ENCODE measurements at places on chromosomes 11 and 22.

GRCh38 chr22:37601540-37602442 lies 6.8 kb upstream of the GGA1 start:
- no peak for DNase-seq

GRCh38 chr11:120254788-120255518 lies 15.0 kb downstream of the POU2F3 start:
- DNase-seq = no peak

- DNase-seq = no peak
Measured at GRCh38 chr11:61542705-61543104, 34.2 kb downstream of the LRRC10B start.

GRCh38 chr11:128607819-128608218 lies 20.5 kb upstream of the ETS1 start:
- no peak for DNase-seq

- DNase-seq = peak; percentile 37
Measured at GRCh38 chr11:63879598-63880402, 37.2 kb downstream of the RCOR2 start.

DNA sequence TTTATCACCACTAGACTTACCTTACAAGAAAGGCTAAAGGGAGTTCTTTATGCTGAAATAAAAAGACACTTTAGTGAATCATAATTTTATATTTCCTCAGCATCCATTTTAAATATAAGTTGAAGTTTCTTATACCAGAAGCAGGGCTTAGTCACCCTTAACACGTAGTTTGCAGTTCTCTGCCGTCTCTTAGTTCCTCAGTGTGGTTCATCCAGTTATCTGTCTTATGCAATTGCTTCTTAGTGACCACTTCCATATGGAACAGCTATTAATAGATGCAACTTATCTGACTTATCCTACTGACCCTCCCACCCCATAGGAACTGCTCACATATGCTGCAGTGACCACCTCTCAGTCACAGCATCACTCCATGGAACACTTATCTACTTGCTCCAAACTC lies 11.7 kb upstream of the SLC36A4 start:
- DNase-seq = no peak

DNA sequence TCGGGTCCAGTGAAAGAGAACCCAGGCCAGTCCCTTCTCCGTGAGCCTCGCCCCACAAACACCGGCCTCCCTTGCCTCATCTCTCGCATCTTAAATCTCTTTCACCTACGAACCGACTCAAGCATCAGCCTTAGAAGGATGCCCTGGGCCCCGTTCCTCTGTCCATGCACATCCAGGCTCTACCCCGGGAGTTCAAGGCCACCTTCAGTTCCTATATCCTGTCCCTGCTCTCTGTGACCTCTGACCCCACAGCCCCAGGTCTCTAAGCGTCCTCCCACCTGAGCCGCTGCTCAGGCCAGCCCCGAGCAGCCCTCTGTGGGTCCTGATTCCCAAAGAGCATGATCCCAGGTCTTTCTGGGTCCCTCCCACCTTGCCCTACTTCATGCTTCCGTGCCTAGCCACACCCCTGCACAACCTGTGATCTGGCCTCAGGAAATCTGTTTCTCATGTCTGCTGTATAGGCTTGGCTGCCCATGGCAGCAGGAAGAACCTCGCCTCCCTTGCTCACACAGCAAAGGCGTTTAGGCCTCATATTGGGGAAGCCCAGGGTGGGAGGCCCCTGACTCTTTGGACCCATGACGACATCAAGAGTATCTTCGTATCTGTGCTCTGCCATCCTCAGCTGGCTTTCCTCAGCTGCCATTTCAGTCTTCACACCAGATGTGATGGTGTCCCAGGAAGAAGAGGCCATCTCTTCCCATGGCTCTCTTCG lies 77.5 kb upstream of the SEPTIN5 start:
- DNase-seq = no peak

DNA sequence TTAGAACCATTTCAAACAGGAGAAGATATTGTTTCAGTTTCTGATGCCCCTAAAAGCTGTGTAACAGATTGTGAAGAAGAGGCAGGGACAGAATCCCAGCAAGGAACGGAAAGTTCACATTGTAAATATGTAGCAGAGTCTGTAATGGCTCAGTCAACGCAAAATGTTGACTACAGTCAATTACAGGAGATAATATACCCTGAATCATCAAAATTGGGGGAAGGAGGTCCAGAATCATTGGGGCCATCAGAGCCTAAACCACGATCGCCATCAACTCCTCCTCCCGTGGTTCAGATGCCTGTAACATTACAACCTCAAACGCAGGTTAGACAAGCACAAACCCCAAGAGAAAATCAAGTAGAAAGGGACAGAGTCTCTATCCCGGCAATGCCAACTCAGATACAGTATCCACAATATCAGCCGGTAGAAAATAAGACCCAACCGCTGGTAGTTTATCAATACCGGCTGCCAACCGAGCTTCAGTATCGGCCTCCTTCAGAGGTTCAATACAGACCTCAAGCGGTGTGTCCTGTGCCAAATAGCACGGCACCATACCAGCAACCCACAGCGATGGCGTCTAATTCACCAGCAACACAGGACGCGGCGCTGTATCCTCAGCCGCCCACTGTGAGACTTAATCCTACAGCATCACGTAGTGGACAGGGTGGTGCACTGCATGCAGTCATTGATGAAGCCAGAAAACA lies 40.8 kb downstream of the IGLL1 start:
- peak; percentile 52 for DNase-seq

DNA sequence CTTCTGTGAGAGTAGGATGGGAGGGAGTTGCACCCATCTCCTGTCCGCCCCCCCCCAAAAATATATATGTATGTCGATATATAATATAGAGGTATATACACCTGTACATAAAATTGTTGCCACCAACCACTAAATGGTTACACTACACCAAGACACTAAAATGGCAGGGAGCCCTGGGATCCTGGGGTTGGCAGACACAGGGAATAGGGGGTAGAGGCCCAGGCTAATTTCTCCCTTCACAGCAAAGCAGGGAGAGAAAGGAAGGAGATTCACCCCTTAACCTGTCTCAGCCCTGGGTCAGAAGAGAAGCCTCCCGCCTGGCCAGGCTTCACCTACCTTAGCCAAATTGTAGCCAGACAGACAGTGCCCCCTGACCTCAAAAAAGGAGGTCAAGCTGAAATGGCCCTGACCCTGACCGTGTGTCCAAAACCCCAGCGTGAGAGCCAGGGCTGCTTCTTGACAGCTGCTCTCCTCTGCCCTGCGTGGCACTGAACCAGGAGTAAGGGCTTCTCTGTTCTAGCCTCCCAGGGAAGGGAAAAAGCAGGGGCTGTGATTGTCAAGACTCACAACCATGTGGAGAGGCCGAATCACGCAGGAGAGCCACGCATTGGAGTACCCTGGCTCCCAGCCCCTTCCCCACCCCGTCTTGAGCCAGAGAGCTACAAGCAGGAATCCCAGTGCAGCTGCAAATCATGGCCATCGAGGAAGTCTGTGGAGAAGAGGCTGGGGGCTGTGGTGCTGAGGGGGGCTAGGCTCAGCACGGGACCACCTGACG lies 40.5 kb downstream of the SGSM3 start:
- no peak for DNase-seq

GRCh38 chr22:30574997-30575671 lies 669 bp upstream of the GAL3ST1 start:
- DNase-seq = no peak

DNA sequence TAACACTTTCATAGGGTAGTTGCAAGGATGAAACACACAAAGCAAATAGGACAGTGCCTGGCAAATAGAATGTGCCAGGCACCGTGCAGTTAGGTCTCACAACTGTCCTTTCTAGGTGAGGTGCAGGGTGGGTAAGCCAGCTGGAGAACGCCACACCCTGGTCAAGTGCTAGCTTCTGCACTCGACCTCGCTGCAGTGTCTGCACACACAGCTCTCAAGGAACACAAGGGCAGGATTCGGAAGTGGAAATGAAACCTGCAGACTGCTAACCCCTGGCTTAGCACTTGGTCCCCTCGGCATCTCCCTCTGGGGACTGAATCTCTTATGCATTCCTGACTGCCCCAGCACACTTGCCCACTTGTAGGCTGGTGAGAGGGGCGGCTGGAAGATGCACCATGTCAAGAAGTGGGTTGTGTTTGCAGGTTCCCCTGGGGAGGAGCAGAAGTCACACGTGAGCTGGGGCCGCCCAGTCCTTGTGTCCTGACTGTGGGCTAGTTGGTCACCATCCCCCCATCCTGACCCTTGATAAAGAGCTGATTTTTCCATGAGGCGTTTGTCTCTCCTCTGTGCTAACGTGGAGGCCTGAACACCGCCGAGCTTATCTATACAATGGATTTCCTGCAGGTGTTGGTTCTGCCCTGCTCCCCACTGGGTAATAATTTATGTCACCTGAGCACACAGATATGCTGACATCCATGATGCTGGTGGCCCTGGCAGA lies 89.0 kb downstream of the MICAL2 start:
- DNase-seq = no peak

DNA sequence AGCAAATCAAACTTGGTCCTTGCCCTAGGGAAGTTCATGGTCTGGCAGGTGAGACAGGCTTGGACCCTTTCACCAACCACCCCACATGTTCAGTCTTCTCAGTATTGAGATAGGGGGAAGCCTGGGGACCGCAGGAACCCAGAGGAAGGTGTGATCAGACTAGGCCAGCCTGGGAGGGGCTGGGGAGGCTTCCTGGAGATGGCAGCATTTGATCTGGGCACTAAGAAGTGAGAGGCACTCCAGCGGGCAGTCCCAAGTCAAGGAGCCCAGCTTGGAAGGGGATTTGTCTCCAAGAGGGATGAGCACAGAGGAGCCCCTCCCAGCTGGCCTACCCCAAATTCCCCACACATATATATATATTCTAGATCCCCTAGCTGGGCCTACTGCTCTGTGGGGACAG lies 5.4 kb downstream of the LRRC32 start:
- DNase-seq = no peak

DNA sequence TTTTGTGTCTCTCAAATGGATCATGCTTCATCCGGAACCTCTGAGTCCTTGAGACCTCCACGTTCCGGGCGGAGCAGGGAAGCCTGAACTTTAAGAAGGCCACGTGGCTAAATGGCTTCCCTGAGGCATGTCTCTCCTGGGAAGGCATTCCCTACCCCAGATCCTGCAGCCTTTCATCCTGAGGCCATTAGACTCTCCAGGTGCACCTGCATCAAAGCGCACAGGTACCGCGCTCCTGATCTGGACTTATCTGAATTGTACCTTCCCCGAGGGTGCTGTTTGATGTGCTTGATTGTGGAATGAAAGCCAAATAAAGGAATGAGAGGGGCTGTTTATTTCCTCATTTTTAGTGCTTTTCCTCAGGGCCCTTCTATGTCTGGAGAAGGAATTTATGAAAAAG lies 22.5 kb downstream of the C22orf31 start:
- no peak for DNase-seq

DNA sequence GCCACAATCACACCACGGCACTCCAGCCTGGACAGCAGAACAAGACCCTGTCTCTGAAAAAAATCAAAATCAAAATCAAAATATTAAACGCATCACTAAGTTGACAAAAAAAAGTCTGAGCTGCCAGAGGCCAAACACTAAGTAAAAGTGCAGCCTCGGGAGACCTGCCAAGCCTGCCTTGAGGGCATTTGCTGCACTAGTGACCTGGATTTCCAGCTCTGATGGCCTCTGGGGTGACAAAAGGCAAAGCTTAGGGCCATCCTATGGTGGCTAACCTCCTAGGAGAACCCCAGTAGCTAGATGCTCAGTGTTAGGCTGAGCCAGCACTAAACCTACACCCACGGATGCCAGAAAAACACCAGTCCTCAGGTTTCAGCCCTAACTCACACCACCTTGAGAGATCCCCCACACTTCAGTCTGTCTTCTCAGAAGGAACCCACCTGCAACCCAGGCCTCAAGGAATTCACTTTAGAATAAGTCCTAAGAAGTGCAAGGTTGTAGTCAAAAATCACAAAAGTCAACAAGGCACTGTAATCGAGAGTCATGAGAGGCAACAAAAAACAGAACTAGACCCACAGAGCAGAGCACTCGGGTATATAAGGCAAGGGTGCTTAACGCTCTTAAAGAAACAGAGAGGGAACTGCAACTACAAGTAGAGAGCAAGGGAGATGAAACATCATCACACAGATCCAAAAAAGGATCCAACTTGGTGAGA lies 28.6 kb downstream of the GNB1L start:
- no peak for DNase-seq

DNA sequence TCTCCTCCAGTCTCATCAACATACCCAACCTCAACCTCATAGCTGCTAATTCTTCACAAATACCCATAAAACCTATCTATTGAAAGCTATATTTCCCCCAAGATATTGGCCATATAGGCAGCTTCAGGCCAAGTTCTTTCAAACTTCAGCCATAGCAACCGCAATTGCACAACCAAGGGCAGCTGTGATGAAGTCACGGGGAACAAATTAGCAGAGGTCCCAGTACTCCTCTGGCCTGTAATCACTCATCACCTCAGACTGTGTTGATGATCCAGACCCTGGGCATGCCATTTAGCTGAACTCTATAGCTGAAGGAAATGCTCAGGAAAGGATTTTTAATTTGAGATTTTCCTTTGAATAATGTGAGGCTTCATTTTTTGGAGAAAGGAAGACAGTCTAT lies 84.1 kb downstream of the SLC1A2 start:
- no peak for DNase-seq

- no peak for DNase-seq
Measured at GRCh38 chr22:45008751-45009605, 827 bp downstream of the PHF21B start.

DNA sequence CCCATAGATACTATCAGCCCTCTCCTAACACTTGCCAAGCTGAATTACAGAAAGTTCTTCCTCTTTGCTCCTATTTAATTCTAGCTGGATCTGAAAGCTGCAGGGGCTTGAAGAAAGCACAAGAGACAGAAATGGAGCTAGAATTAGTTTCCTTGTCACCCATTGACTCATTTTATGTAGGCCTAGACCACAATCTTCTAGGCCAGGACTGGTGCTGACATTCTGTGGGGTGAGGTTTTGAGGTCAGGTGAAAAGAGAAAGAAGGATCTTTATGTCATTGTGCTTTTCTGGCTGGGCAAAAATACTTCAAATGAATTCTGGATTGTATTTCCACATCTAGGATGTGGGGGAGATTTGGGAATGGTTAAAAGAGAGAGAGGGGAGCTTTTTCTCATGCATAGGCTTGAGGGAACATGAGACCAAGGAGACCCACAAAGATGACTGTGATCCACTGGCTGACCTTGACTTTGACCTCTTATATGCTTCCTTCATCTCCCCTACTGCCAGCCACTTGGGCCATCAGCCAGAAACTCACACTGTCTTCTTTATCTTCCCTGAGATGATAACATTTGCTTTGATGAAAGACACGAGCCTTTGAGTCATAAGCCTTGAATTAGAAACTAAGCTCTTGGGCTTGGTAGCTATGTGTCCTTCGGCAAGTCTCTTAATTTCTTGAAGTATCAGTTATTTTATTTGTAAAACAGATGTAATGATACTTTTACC lies 274.9 kb upstream of the CADM1 start:
- DNase-seq = no peak

Measured in amniotic stem cell (primary cell).